Occipital lobe (tissue), 3 donors: ENCODE measurements at places on chromosomes 13 and 19. TPM values are rescaled to one million over a fixed set of nuclear protein-coding genes. Genes with fewer than 3 reads are reported as not detected.

GRCh38 chr19:14441041-14441938, 8.2 kb downstream of the PKN1 start:
- DNase-seq: no peak

DNA sequence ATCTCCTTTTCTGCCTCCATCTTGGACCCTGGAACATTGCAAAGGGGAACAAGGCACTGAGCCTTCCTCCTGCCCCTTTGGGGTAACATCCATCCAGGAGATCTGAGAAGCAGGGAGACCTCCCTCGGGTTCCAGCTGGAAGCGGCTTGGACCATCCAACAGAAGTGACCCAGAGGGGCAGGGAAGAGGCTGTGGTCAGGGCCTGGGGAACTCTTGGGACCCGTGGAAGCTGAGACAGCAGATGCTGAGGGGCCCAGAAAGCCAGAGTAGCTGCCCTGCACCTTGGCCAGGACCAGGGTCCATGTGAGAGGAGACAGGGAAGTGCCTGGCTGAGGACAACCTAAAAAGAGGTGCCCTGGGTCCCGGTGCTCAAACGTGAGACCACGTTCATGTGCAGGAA, 21.9 kb upstream of the KCTD15 start:
- DNase-seq: no peak

- DNase-seq: no peak
These were observed 53.5 kb upstream of the SOX21 start for GRCh38 chr13:94765814-94766213.

- no peak for DNase-seq
These were observed 15.2 kb upstream of the SUPT20H start for GRCh38 chr13:37074703-37075102.

GRCh38 chr13:70311191-70311590, 202.9 kb upstream of the KLHL1 start:
- no peak for DNase-seq

- DNase-seq: no peak
These were observed at the start of gene POU4F1 for GRCh38 chr13:78603240-78603957. POU4F1 (minus strand) TSS chr13:78603552; CDS start chr13:78603326, 226 bp downstream.

C1QTNF9 gene
- total RNA-seq: not detected

DNA sequence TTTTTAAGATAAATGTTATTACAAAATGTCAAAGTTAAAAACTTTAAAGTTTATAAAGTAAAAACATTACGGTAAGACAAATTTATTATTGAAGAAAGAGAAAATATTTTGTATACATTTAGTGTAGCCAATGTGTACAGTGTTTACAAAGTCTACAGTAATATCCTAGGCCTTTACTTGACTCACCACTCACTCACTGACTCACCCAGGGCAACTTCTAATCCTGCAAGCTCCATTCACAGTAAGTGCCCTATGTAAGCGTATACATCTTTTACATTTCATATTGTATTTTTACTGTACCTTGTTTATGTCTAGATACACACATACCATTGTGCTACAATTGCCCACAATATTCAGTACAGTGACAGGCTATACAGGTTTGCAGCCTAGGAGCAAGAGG, 448.2 kb downstream of the KCTD12 start:
- no peak for DNase-seq

CYP4F22 gene
- total RNA-seq: not detected

- DNase-seq: no peak
These were observed 2.4 kb upstream of the CHAMP1 start for GRCh38 chr13:114311908-114312307.

STAP2 gene
- total RNA-seq: 2.8 TPM

DNA sequence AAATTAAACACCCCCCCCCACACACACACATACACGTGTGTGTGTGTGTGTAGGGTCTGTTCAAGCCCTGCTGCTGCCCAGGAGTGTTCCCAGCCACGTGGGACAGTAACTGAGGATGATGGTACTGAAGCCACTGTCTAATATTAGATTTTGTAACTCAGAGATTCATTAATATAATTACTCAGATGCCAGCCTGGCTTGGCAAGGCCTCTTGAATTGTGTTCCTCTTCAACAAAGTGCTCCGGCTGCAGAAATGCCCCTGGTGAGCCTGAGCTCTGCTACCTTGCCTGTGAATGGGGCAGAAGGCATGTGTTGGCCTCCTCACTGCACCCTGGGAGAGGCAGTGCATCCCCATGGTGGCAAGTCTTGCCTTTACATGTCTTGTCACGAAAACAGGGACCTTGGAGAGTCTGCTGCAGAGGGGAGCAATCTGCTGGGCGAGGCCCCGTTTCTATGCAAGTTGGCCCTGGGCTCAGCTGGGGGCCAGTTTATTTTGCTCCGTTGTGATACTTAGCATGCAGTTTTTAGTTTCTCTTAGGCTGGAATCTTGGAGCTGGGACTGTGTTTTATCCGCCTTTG, 44.0 kb downstream of the NFIX start:
- DNase-seq: no peak

SIGLEC5 gene
- not detected for total RNA-seq
